ENCODE measurements at places on chromosomes 1 and 21.

- DNase-seq: no peak
Measured at GRCh38 chr1:208203127-208203847, 40.9 kb downstream of the PLXNA2 start.

GRCh38 chr1:243264717-243265116 lies 8.9 kb downstream of the SDCCAG8 start:
- DNase-seq: no peak

- DNase-seq: no peak
Measured at GRCh38 chr1:218498056-218498938, 153.2 kb downstream of the TGFB2 start.

- DNase-seq: no peak
Measured at GRCh38 chr1:210618369-210618768, 289.7 kb downstream of the HHAT start.

Measured in ureter (tissue), 1 donor.